Lower lobe of right lung (tissue), 2 donors: ENCODE measurements at places on chromosomes 7 and 10. TPM values are rescaled to one million over a fixed set of nuclear protein-coding genes. Genes with fewer than 3 reads are reported as not detected.
A peak's percentile ranks its signal among the peaks of the same experiment; 100 is the strongest.

DNA sequence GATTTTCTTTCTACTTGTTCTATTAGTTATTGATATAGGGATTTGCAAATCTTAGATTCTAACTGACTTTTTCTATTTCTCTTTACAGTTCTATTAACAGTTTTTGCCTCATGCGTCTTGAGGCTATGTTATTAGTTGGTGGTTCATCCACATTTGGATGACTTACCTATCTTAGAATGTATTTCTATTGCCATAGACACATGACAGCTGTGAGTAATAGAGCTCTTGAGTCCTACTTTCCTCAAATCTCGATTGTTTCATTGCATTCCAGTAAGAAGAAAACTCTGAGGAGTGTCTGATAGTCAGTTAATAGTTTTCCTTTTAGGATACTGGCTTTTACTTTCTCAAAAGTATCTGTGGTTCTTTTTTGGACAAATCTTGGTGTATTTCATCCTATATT, 241.4 kb upstream of the ZNF32 start:
- no peaks in the 10 kb centered on the region for H3K27me3 ChIP-seq
- H3K36me3 ChIP-seq: no peaks in the 10 kb centered on the region
- no peak overlapping the region for H3K4me3 ChIP-seq
- no peaks in the 10 kb centered on the region for H3K4me1 ChIP-seq
- DNase-seq: no peak
- no peak overlapping the region for H3K27ac ChIP-seq

- H3K4me1 ChIP-seq: peaks cover 36% of the 10 kb centered on the region
- no peak for DNase-seq
- no peak overlapping the region for H3K4me3 ChIP-seq
- H3K27ac ChIP-seq: peak overlapping the region; percentile 47
- no peaks in the 10 kb centered on the region for H3K27me3 ChIP-seq
Measured at GRCh38 chr10:6300106-6300783, 97.5 kb downstream of the PFKFB3 start.

- no peak overlapping the region for H3K4me3 ChIP-seq
- H3K4me1 ChIP-seq: peaks cover 31% of the 10 kb centered on the region
- peak overlapping the region; percentile 13 for H3K27ac ChIP-seq
- H3K36me3 ChIP-seq: peaks cover 18% of the 10 kb centered on the region
- no peaks in the 10 kb centered on the region for H3K27me3 ChIP-seq
Measured at GRCh38 chr7:152313831-152314604, 121.8 kb downstream of the KMT2C start.

- DNase-seq: no peak
- peak overlapping the region; percentile 83 for H3K27ac ChIP-seq
- H3K27me3 ChIP-seq: no peaks in the 10 kb centered on the region
- peaks cover 66% of the 10 kb centered on the region for H3K4me1 ChIP-seq
- H3K4me3 ChIP-seq: no peak overlapping the region
Measured at GRCh38 chr7:37440738-37441385, 7.8 kb downstream of the ELMO1 start.

The ACBD7 gene
- not detected for total RNA-seq
